Type B pancreatic cell (in vitro differentiated cells): ENCODE measurements at places on chromosomes 16 and 17. TPM values are rescaled to one million over a fixed set of nuclear protein-coding genes. Genes with fewer than 3 reads are reported as not detected.

Gene HIC1
- total RNA-seq = 3.4 and 21.6 TPM in 2 replicates

Gene CA5A
- total RNA-seq = 0.70 TPM in 1 of 2 replicates, not detected in the other

Gene NETO2
- total RNA-seq = 33.6 and 50.3 TPM in 2 replicates

Gene C16orf92
- not detected in 2 replicates for total RNA-seq

Gene TAF1C
- 66.9 and 83.7 TPM in 2 replicates for total RNA-seq

Gene GPRC5C
- total RNA-seq = 52.0 and 64.3 TPM in 2 replicates

Gene SLC16A13
- total RNA-seq = 13.5 and 15.5 TPM in 2 replicates

Gene MYH8
- 0.05 and 0.68 TPM in 2 replicates for total RNA-seq

Gene MEIOC
- total RNA-seq = 0.60 TPM in 1 of 2 replicates, not detected in the other

Gene CBLN1
- 5.8 and 11.3 TPM in 2 replicates for total RNA-seq

Gene IGF2BP1
- 104 and 232 TPM in 2 replicates for total RNA-seq

Gene RCVRN
- total RNA-seq = 0.14 TPM in 1 of 2 replicates, not detected in the other

Gene BAIAP3
- 5.0 and 6.9 TPM in 2 replicates for total RNA-seq

Gene TLCD3A
- total RNA-seq = 15.0 and 19.3 TPM in 2 replicates

Gene LMF1
- total RNA-seq = 20.8 and 21.4 TPM in 2 replicates

Gene FOXN1
- total RNA-seq = 1.0 and 1.2 TPM in 2 replicates

Gene OR1F1
- total RNA-seq = 0.34 TPM in 1 of 2 replicates, not detected in the other

Gene NUDT21
- 139 and 148 TPM in 2 replicates for total RNA-seq

Gene BAHCC1
- total RNA-seq = 23.0 and 74.3 TPM in 2 replicates

Gene RNF112
- total RNA-seq = 0.60 and 1.2 TPM in 2 replicates

Gene RDM1
- total RNA-seq = 3.9 and 4.4 TPM in 2 replicates

Gene ST6GALNAC1
- 10.3 and 17.3 TPM in 2 replicates for total RNA-seq

Gene HEATR9
- total RNA-seq = not detected in 2 replicates

Gene LRRC75A
- total RNA-seq = 2.9 and 4.5 TPM in 2 replicates

Gene COASY
- 78.0 and 80.8 TPM in 2 replicates for total RNA-seq

Gene KRT33B
- not detected in 2 replicates for total RNA-seq

Gene TPSD1
- total RNA-seq = not detected in 2 replicates

Gene CD300H
- total RNA-seq = not detected in 2 replicates

Gene PLA2G10
- 1.3 TPM in 1 of 2 replicates, not detected in the other for total RNA-seq

Gene TCAP
- 1.5 and 2.4 TPM in 2 replicates for total RNA-seq

Gene OR1A1
- total RNA-seq = not detected in 2 replicates

Gene OTOP2
- total RNA-seq = 0.12 TPM in 1 of 2 replicates, not detected in the other

Gene SPAG5
- 30.9 and 88.3 TPM in 2 replicates for total RNA-seq

Gene CACNA1G
- 1.9 and 27.8 TPM in 2 replicates for total RNA-seq

Gene SLC5A11
- 0.45 and 0.63 TPM in 2 replicates for total RNA-seq

Gene DOC2A
- total RNA-seq = 6.9 and 9.7 TPM in 2 replicates

Gene ZG16B
- 1.5 and 1.7 TPM in 2 replicates for total RNA-seq

Gene KRT32
- total RNA-seq = 0.17 and 0.83 TPM in 2 replicates

Gene GPR179
- 0.14 and 0.59 TPM in 2 replicates for total RNA-seq

Gene SGF29
- 21.4 and 29.6 TPM in 2 replicates for total RNA-seq

Gene TP53TG3
- total RNA-seq = not detected in 2 replicates

Gene TSPAN10
- 1.4 and 3.0 TPM in 2 replicates for total RNA-seq

Gene ABI3
- 0.31 TPM in 1 of 2 replicates, not detected in the other for total RNA-seq

Gene CDH1
- 190 and 544 TPM in 2 replicates for total RNA-seq

Gene CYB5B
- total RNA-seq = 91.9 and 104 TPM in 2 replicates

Gene CCL1
- not detected in 2 replicates for total RNA-seq

Gene NACA2
- not detected in 2 replicates for total RNA-seq

Gene KIF2B
- total RNA-seq = not detected in 2 replicates

Gene EME2
- total RNA-seq = 26.9 and 35.9 TPM in 2 replicates

Gene KIF18B
- 14.8 and 49.3 TPM in 2 replicates for total RNA-seq

Gene EEF2KMT
- total RNA-seq = 10.1 and 16.5 TPM in 2 replicates

Gene EVI2B
- total RNA-seq = not detected in 2 replicates

Gene KRTAP1-5
- total RNA-seq = not detected in 2 replicates

Gene PPL
- total RNA-seq = 142 and 428 TPM in 2 replicates

Gene ABCA10
- total RNA-seq = 1.1 and 1.2 TPM in 2 replicates

Gene CES3
- 0.48 and 1.1 TPM in 2 replicates for total RNA-seq

Gene OSGIN1
- total RNA-seq = 4.0 and 15.5 TPM in 2 replicates

Gene RNU2-1
- total RNA-seq = 3,940 and 6,478 TPM in 2 replicates
